ENCODE measurements at places on chromosomes 3 and 15. TPM values are rescaled to one million over a fixed set of nuclear protein-coding genes. Genes with fewer than 3 reads are reported as not detected.

PDCD6IP gene
- 523 TPM for total RNA-seq

GRCh38 chr15:74901612-74902063, 5.0 kb downstream of the FAM219B start:
- DNase-seq: peak; percentile 76
- peak overlapping the region; percentile 54 for H3K27ac ChIP-seq
- no peaks in the 10 kb centered on the region for H3K36me3 ChIP-seq
- no peaks in the 10 kb centered on the region for H3K27me3 ChIP-seq
- H3K4me3 ChIP-seq: no peak overlapping the region

GRCh38 chr15:89551550-89551949, 23.7 kb upstream of the TICRR start:
- no peak overlapping the region for H3K4me3 ChIP-seq
- no peak overlapping the region for H3K27ac ChIP-seq
- DNase-seq: no peak
- H3K4me1 ChIP-seq: no peaks in the 10 kb centered on the region
- H3K36me3 ChIP-seq: no peaks in the 10 kb centered on the region

DNA sequence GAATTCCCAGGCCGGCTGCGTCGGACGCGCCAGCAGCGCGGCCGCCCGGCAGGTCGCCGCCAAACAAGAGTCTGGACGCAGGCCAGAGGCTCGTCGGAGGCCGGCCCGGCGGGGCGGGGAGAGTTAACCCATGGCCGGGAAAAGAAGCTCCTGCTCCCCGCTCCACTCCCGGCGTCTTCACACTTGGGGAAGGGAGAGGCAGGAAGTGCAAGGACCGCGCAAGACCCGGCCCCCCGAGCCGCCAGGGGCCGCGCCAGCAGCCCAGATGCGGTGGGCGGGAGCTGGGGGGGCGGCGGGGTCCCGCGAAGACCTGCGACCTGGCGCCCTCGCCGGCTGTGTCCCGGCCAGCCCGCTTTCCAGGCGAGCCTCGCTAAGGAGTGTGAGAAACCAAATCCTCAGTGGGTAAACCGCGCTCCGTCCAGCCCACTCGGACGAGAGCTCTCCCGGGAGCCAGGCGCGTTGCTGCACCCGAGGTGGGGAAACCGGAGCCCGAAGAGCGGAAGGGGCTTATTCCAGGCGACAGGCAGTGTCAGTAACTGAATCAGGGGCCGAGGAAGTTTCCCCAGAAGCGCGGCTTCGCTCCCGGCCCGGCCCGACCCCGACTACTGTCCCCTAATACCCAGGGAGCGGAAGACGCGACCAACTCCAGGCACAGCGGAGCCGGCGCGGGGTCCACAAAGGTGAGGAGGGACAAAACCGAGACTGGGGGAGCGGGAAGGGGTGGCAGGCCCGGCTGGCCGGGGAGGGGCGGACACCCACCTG, 721 bp downstream of the ADAMTS7 start:
- peaks cover 24% of the 10 kb centered on the region for H3K4me1 ChIP-seq
- no peaks in the 10 kb centered on the region for H3K36me3 ChIP-seq
- DNase-seq: peak; percentile 50
- peak overlapping the region; percentile 58 for H3K4me3 ChIP-seq

DNA sequence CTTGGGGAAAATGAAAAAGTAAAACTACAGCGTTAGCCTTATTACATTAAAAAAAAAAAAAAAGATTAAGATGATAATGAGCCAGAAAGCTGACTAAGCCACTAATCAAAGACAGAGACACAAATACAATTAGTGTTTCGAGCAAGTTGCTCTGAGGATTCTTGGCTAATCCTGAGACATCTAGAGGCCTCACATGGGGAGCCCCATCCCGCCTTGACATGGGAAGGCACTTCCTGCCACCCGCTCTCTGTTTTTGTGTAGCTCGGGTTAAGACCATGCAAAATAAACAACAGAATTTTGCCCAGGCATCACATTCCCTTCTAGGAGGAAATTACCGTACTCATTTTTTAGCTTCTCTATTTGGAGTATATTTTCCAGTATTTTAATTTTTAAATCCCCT, 15.3 kb downstream of the HESX1 start:
- no peak overlapping the region for H3K4me3 ChIP-seq
- no peaks in the 10 kb centered on the region for H3K27me3 ChIP-seq
- H3K4me1 ChIP-seq: no peaks in the 10 kb centered on the region
- DNase-seq: no peak
- no peak overlapping the region for H3K27ac ChIP-seq
- no peaks in the 10 kb centered on the region for H3K36me3 ChIP-seq

C3orf49 gene
- not detected for total RNA-seq

GRCh38 chr3:117919621-117920020, 1115.0 kb downstream of the IGSF11 start:
- H3K27ac ChIP-seq: no peak overlapping the region
- no peak overlapping the region for H3K4me3 ChIP-seq
- no peak for DNase-seq
- H3K27me3 ChIP-seq: no peaks in the 10 kb centered on the region
- H3K36me3 ChIP-seq: no peaks in the 10 kb centered on the region
- H3K4me1 ChIP-seq: no peaks in the 10 kb centered on the region

MITF gene
- total RNA-seq: 14.1 TPM

PLA2G4D gene
- 0.16 TPM for total RNA-seq

- H3K4me3 ChIP-seq: no peak overlapping the region
- H3K36me3 ChIP-seq: no peaks in the 10 kb centered on the region
- H3K4me1 ChIP-seq: no peaks in the 10 kb centered on the region
- no peak for DNase-seq
- no peaks in the 10 kb centered on the region for H3K27me3 ChIP-seq
- no peak overlapping the region for H3K27ac ChIP-seq
Measured at GRCh38 chr3:105527949-105528348, 161.2 kb downstream of the ALCAM start.

GP9 gene
- total RNA-seq: not detected

SYNPR gene
- not detected for total RNA-seq

ZNF662 gene
- 5.2 TPM for total RNA-seq

DNA sequence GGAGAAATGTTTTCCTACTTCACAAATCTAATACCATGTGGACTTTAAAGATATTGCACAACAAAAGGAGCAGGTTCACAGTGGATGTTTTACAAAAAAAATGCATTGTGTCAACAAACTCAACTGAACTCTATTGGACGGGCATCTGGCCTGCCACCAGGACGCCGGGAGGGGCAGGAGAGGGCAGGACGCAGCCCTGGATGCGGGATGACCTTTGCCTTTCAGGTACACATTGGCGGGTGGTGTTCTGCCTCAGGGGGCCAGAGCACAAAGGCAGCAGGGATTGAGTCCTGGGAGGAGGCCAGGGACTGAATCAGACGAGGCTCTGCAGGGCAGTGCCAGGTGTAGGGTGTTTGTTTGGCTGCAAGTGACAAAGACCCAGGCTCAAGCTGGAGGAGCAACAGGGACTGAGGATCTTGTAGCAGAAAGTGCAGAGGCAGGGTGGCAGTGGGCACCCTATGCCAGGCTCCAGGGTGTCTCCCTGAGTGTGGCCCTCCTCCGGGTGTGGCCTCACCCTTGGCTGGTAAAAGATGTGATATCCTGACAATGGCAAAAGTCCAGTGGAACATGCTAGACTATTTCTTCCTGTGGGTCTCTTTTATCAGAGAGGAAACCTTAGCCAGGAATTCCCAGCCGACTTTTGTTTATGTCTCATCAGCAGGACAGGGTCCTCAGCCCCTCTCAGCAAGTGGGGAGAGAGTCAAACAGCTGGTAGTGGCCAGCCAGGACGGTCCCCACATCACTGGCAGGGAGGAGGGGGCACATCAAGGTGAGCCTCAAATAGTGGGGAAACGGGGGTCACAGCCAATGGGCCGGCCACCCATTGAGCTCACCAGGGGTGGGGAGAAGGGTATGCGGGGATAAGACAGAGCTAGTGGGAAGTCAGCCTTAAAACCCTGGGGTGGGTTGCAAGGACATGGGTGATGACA, 29.7 kb upstream of the KLF13 start:
- H3K36me3 ChIP-seq: no peaks in the 10 kb centered on the region
- peak; percentile 74 for DNase-seq
- H3K27me3 ChIP-seq: no peaks in the 10 kb centered on the region
- peaks cover 13% of the 10 kb centered on the region for H3K4me1 ChIP-seq
- H3K27ac ChIP-seq: peak overlapping the region; percentile 60

DNA sequence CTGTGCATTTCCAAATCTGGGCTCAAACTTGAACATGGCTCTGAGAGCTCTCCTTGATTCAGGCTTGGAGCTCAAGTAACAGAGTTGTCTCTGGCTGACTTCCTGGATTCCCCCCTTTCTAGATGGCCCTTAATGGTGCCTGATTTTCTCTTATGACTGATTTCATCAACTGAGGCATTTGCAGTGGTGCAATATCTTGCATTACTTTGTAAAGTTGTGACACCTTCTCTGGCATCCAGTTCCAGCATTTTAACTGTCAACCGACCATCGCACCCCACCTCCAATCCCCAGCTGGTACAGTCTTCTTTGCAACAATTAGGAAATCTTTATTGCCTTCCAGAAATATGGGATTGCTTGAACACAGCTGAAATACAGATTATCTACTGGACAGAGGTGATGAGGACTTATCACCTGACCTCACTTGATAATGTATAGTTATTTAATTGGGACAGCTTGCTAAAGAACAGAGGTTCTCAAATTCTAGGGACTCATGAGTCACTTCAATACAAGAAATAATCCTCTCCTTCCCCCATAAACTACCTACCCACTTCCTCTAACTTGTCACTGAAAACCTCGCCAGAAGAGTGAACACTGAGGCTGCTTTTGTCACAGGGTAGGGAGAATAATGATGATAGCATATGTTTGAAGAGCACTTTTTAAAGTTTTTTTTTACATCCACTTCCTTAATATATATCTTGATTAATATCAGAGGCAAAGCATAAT, 41.8 kb downstream of the FILIP1L start:
- H3K4me3 ChIP-seq: no peak overlapping the region
- DNase-seq: no peak
- no peaks in the 10 kb centered on the region for H3K27me3 ChIP-seq
- H3K36me3 ChIP-seq: no peaks in the 10 kb centered on the region
- peaks cover 16% of the 10 kb centered on the region for H3K4me1 ChIP-seq

GHSR gene
- total RNA-seq: not detected

DNA sequence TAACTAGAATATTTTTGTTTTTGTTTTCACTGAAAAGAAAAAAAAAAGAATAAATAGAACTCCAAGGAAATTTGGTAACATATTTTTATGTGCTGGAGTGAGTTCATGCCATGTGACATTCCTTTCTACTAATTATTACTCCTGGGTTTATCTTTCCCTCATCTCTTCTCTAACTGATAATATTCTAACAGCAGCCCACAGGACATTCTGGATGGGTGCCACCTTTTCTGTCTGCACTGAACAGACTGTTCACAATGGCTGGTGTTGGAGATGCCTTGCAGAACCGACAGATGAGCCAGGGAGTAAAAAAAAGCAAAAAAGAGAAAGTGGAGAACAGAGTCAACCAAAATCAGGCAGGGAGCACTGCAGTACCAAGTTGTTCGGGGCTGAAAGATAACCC, 151.3 kb downstream of the OR4M2 start:
- no peaks in the 10 kb centered on the region for H3K4me1 ChIP-seq
- H3K27me3 ChIP-seq: no peaks in the 10 kb centered on the region
- H3K36me3 ChIP-seq: no peaks in the 10 kb centered on the region
- no peak for DNase-seq

MASP1 gene
- 4.5 TPM for total RNA-seq

- no peak for DNase-seq
- no peak overlapping the region for H3K27ac ChIP-seq
- no peaks in the 10 kb centered on the region for H3K36me3 ChIP-seq
- H3K4me1 ChIP-seq: peaks cover 6% of the 10 kb centered on the region
- H3K27me3 ChIP-seq: no peaks in the 10 kb centered on the region
Measured at GRCh38 chr3:55615694-55616295, 128.7 kb upstream of the WNT5A start.

GRCh38 chr15:68504681-68505170, 72.8 kb upstream of the ITGA11 start:
- H3K36me3 ChIP-seq: no peaks in the 10 kb centered on the region
- DNase-seq: no peak
- no peaks in the 10 kb centered on the region for H3K27me3 ChIP-seq
- H3K4me3 ChIP-seq: no peak overlapping the region
- no peaks in the 10 kb centered on the region for H3K4me1 ChIP-seq

DNA sequence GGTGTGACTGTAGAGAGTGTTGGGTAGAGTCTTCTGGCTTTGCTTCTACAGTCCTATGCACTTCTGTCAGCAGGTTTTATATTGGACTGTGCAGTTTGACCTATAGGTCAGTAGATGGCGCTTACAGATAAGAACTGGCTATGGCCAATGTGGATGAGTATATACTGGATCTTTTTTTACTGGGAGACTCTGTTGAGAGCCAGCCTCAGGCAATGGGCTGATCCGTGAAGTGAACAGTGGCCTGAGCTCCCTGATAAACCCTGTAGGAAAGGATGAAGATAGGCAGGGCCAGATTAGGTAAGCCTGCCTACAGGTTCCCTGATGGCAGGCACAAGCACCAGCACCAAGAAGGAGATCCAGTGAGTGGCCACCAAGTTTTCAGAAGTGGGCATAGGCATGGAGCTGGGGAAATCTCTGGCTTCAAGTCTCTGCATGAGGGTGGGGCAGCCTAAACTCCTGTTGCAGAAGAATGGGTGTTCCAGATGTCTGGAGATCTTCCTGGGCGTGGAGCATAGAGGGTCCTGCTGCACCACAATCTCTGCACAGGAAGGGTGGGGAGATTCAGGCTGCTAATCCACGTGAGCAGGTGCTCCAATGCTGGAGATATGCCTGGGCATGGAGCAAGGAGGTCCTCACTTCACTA, 326.0 kb upstream of the SGO1 start:
- H3K4me3 ChIP-seq: no peak overlapping the region
- no peak for DNase-seq
- H3K27me3 ChIP-seq: no peaks in the 10 kb centered on the region
- no peaks in the 10 kb centered on the region for H3K4me1 ChIP-seq
- H3K27ac ChIP-seq: no peak overlapping the region

TNFAIP8L3 gene
- 8.6 TPM for total RNA-seq

DNA sequence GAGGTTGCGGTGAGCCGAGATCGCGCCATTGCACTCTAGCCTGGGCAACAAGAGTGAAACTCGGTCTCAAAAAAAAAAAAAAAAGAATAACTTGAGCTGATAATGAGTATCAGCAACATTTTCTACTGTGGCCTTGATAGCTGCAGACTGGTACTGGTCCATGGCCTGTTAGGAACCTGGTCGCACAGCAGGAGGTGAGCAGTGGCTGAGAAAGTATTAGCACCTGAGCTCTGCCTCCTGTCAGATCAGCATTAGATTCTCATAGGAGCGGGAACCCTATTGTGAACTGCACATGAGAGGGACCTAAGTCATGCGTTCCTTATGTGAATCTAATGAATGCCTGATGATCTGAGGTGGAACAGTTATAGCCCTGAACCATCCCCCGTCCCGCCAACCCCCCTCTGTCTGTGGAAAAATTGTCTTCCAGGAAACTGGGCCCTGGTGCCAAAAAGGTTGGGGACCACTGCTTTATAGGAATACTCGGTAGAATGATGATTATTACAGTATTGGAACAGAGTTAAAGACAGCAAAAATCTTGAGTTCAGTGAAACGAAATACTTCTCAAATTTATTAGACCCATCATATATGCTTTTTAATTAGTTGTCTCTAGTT, 126.0 kb downstream of the ZNF609 start:
- no peaks in the 10 kb centered on the region for H3K36me3 ChIP-seq
- H3K4me3 ChIP-seq: no peak overlapping the region
- no peaks in the 10 kb centered on the region for H3K27me3 ChIP-seq
- no peaks in the 10 kb centered on the region for H3K4me1 ChIP-seq
- DNase-seq: no peak

SLC2A2 gene
- not detected for total RNA-seq

- H3K27ac ChIP-seq: no peak overlapping the region
- no peaks in the 10 kb centered on the region for H3K27me3 ChIP-seq
- no peak for DNase-seq
- no peak overlapping the region for H3K4me3 ChIP-seq
Measured at GRCh38 chr15:94451466-94451865, 220.1 kb downstream of the MCTP2 start.

- H3K4me3 ChIP-seq: no peak overlapping the region
- no peak for DNase-seq
- H3K27me3 ChIP-seq: no peaks in the 10 kb centered on the region
Measured at GRCh38 chr3:144670571-144670970, 698.9 kb downstream of the DIPK2A start.

DPPA2 gene
- total RNA-seq: not detected

Data from transverse colon (tissue), 4 donors.